ENCODE measurements at places on chromosomes 1 and 21.

GRCh38 chr1:6861075-6861724, 75.9 kb downstream of the CAMTA1 start:
- no peak for DNase-seq

DNA sequence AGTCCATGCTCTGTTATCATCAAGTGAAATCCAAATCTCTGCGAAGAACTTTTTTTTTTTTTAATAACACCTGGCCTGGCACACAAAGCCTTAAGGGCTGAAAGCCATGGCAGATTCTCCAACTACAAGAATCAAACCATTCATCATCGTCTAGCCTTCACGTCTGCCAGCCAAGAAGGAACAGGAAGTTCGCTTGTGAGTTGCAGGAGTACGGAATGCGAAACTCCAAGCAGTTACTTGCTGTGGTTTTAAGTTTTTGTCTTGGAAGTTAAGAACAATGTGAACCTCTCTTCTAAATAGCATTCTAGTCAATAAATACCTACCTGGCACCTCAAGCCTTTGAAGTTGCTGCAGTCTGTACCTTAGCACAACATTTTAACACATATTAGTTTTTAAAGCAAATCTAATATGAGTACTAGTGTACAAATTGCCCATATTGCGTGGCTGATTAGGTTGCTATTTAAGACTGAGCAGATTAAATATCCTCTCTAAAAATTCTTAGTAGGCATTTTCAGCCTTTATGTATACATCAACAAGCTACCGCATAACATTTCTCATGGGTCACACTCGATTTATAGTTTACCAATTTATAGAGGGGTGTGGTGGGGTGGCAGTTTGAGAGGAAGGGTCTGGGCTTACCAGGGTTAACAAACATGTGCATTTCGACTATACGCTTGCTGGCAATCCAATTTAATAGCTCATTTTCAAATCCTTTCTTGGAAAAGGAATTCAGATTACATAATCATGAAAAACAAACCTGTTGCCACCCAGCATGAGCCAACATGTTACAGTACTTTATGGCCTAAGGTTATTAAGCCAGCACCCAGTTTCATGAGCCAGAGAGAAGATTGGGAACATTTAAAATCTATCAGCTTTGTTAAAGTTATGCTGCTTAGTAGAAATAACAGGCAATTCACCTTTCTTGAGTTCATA, 22.2 kb upstream of the PTPN14 start:
- DNase-seq = no peak

DNA sequence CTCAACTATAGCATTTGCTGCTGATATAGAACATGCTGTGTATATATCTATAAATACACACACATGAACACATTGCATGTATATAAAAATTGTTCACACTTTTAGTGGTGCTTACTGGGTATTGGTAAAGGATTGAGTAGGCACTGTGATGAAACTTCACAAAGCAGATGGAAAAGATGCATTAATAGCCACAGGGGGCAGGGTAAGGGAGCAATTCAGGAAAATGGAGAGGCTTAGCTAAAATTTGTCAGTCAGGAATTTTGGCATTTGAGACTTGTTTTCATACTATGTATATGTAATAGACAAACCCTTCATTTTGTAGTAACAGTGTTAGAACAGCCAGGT, 633 bp upstream of the PPFIA4 start:
- DNase-seq = no peak

GRCh38 chr1:183022202-183023145, 746 bp upstream of the LAMC1 start:
- peak; percentile 83 for DNase-seq

DNA sequence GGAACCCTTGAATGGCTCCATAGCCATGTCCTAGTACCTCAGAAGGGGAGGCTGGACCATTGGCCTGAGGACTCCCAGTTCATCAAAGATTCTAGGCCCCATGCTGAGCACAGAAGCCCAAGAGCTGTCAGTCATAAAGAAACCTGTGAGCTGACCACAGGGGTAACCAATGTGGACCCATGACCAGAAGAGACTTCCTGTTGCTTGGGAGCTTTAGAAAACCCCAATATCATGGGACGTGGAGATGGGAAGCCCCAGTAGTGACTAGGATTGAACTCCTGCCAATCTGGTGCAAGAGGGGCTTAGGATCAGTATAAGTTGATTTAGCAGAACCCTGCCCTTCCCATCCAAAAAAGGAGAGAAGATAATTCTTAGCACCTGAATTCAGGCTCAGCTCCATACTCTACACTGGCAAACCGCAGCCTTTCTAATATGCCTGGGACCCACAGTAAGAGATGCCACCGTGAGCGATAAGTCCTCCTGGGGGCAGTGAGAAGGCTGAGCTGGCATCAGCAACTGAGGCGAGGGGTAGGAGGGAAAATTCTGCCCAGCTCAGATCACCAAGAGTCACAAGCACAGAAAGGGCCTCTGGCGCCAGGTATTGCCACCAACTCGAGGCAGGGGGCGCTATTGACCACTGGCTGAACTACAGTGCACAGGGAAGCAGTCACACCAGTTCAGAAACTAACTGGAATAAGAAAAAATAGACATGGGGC, 108.9 kb downstream of the CAPN8 start:
- DNase-seq = no peak

- no peak for DNase-seq
Measured at GRCh38 chr21:38413958-38414548, 84.2 kb downstream of the ERG start.

DNA sequence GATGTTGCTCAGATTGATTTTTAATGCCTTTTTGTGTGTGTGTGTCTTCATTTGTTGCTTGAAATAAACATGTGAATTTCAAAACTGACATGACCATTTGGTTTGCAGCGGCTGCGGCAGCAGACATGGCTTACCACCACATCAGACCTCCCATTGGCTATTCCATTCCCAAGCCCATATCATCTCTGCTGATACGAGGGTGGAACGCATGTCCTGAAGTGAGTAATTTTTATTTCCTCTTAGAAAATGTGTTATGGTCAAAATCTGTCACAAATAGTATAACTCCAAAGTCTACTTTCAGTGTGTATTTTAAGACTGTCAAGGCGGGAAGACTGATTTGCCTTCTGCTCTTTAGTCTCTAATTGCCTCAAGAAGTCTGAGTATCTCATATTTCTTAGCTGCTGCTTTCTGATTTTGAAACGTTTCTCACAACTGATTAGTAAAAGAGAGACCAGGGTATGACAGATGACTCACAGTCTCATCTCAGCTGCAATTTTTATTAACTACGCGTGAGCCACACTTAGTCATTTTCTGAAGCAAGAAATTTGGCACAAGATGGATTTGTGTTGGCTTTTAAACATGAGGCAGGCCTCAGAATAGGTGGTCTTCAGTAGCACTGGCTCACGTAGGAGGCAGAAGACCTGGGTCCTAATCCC, 49.0 kb downstream of the LRRC53 start:
- no peak for DNase-seq

DNA sequence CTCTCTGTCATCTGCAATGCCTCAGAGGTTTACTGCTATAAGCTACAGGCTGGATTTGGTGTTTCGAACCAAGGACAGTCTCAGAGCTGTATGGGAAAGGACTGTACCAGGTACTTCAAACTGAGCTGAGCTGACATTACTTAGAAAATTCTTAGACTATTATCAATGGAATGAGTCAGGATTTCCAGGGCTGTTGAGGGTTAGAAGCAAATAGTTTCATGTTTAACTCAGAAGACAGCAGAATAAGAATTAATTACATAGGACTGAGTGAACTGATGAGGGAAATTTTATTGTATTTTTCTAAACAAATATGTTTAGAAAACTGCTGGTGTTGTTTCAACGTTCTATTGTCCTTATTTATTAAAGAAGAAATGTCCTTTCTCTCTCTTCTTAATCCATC, 74.3 kb upstream of the CAPZB start:
- DNase-seq = no peak

GRCh38 chr1:160219062-160219929, 14.1 kb downstream of the PEA15 start:
- peak; percentile 36 for DNase-seq

DNA sequence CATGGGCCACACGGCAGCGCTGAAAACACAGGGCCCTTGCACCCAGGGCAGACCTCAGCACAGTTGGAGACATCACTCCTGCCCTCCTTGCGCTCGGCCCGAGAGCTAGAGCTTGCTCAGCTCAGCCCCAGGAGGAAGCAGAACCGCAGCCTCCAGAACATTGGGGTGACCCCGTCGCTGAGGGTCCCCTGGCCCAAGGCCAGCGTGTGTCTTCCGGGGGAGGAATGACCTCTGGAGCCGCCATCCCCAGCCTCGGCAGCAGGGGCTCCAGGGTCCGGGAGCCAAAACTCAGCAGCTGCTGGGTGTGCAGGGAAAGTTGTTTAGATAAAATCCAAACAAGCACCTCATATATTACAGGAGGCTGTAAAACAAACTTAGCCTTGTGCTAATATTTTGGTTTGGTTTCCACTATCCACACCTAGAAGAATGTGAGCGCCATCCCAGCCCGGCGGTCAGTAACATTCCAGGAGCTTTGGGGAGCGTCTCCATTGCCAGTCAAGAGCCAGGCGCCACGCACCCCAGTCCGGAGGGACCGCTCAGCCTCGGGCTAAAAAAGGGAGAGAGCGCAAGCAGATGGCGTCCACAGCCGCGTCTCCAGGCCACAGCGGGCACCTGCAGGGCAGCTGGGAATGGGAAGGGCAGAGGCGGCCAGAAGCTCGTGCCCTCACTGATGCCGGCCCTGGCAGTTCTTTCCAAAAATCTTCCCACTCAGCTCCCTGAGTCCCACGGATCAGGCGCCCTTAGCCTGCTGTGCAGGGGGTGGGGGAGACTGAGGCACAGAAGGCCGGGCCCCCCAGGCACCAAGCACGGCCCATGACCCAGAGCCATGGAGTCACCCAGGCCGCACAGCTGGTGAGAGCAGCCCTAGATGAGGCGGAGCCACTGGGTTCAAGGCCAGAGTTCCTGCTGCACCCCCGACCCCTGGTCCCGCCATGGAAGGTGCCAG, 52.0 kb downstream of the SLX9 start:
- no peak for DNase-seq

DNA sequence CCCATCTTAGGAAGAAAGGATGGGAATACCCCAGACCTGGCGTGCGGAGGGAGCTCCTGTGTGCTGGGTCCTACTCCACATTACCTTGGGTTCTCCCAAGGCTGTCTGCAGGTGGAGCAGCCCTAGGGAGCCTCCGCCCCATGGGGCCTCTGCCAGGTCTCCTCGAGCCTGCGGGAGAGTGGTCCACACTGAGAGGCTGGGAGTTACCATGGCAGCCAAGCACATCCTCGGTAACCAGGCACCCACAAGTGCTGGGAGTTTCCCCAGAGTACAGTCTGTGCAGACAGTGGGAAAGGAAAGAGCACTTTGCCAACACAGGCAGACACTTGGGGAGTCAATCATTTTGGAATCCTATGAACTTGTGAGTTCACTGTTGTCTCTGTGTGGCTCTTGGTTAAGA, 249.4 kb downstream of the DYRK1A start:
- DNase-seq = no peak

DNA sequence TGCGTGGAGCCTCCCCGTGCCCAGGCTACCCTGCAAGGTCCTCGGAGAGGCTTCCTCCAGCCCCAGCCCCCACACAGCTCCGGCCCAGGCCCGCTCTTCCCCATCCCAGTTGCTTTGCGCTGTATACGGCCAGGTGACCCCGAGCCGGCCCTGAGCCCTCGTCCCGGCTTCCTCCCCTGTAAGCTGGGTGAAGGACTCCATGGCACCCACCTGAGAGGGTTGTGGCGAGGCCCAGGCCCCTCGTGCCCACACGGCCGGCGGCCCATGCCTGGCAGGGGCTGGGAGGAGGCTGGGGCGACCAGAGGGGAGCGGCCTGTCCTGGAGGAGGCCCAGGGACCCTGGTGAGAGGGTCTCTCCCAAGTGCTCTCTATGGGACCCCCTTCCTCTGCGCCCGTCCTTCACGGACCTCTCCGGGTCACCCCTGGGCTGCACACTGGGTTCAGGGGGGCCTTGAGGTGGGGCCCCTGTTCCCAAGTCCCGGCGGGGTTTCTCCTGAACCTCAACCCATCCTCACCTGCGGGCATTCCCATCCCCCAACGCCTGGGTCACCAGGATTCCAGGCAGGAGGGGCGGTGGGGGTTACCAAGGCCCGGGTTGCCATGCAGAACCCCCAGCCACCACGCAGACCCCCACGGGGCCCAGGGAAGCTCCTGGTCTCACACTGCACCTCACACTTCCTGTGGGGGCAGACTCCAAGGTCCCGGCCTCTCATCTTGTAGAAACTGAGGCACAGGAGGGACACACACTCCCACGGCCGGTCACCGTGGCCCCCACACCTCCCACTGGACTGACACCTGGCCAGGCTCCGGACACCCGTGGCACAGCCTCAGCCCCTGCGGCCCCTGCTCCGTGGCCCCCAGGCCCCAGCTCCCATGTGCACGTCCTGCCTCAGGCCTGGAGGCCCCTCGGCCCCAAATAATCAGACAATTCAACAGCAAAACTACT, 25.2 kb downstream of the COL6A1 start:
- DNase-seq = no peak

DNA sequence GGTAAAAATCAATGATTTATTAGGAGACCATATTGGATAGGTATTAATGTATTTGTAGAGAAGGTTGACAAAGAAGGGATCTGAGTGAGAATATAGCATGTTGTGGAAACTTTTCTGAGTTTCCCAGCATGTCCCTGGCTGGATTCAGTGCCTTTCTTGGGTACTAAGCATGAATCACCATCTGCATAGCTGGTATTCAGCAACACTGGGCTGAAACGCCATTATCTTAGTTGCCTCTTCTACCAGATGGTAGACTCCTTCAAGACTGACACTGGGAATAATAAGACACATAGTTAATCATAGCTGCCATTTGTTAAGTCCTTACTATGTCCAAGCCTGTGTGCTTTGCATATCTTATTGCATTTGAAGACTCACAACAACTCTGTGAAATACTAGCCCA, 45.5 kb downstream of the ATP5PF start:
- DNase-seq = no peak

GRCh38 chr1:25111706-25112105, 120.6 kb downstream of the SYF2 start:
- no peak for DNase-seq

- no peak for DNase-seq
Measured at GRCh38 chr1:192979542-192979941, 79.6 kb downstream of the UCHL5 start.

GRCh38 chr1:6582370-6582769, 2.6 kb downstream of the ZBTB48 start:
- no peak for DNase-seq

- DNase-seq = no peak
Measured at GRCh38 chr1:248521856-248522255, 14.0 kb downstream of the OR2G6 start.

GRCh38 chr1:206687915-206688442, 3.3 kb downstream of the MAPKAPK2 start:
- no peak for DNase-seq

DNA sequence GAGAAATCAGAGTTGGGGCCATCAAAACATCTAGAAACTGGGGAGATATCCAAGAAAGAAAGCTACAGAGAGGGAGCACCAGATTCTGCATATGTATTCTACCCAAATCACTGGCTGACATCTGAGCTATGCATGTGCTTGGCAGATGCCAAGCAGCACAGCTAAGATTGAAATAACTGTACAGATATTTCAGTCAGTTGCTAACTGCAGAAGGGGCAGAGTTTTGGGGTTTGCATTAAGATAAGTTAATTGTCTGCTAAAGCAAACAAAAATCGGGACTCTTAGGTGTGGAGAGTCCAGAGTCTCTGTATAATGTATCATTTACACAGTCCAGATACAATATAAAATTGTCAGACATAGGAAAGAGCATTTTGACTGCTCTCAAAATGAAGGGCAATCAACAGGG, 437.1 kb downstream of the PTBP2 start:
- no peak for DNase-seq

Measured in SK-N-DZ (cell line).